ENCODE measurements at places on chromosomes 1 and 21. TPM values are rescaled to one million over a fixed set of nuclear protein-coding genes. Genes with fewer than 3 reads are reported as not detected.

DNA sequence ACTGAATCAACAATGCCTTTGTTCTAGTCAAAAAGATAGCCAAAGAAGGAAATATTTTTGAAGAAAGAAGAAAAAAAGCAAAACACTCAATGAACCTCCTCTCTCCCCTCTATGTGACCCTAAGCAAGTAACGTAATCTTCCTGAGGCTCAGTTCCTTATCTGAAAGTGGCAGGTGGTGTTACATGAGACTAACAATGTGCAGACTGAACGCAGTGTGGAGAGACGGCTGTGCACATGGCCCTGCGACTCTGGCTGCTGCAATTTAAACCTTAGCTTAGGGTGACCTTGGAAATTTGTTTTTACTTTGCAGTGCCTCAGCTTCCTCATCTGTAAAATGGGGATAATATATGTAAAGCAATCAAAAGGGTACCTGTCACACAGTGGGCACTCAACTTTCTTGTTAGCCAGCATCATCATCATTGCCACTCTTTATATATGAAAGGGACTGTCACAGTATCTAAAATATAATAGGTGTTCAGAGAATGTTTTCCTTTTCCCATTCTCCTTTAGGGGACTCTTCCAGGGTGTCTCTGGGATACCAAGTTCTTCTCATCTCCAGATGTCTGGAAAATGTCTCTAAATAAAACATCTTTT is 100.1 kb upstream of the JUN start:
- DNase-seq = peak; percentile 97
- H3K4me1 ChIP-seq = peaks cover 46% of the 10 kb centered on the region
- H3K27me3 ChIP-seq = no peaks in the 10 kb centered on the region
- no peaks in the 10 kb centered on the region for H3K36me3 ChIP-seq
- peak overlapping the region; percentile 99 for H3K27ac ChIP-seq

- H3K4me3 ChIP-seq = no peak overlapping the region
- no peaks in the 10 kb centered on the region for H3K36me3 ChIP-seq
- H3K27ac ChIP-seq = no peak overlapping the region
- no peaks in the 10 kb centered on the region for H3K4me1 ChIP-seq
Measured at GRCh38 chr1:47751193-47751592, 246.0 kb downstream of the TRABD2B start.

GRCh38 chr1:179941454-179941853 is 13.2 kb upstream of the CEP350 start:
- no peak overlapping the region for H3K27ac ChIP-seq
- H3K4me3 ChIP-seq = no peak overlapping the region
- no peak for DNase-seq

Gene PLD5
- not detected for total RNA-seq

Gene SHE
- 52.7 TPM for total RNA-seq

Measured in endothelial cell of umbilical vein (primary cell).